KG1 (cell line): ENCODE measurements at places on chromosomes 7 and 10.

GRCh38 chr10:29285624-29286051 is 3.2 kb upstream of the LYZL1 start:
- DNase-seq = no peak

GRCh38 chr7:121689749-121690148 is 183.2 kb upstream of the PTPRZ1 start:
- DNase-seq = no peak

DNA sequence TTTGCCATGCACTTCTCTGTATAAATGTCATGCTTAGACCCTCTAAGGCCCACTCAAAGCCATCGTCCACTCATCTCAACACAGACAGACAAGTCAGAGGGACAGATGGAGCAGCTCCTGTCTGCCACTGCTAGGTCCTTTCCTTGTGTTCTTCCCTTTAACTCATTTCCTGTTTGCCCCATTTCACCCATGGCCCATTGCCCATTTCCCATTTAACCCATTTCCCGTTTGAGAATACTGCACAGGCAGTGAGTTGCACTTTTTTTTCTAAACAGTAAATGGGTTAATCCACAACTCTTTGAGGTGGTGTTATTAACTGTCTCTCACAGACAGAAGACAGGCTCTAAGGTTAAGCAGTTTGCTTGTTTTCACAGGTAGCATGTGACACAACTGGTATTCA is 179.3 kb downstream of the NPSR1 start:
- no peak for DNase-seq

GRCh38 chr10:69912589-69912988 is 110.9 kb downstream of the COL13A1 start:
- no peak for DNase-seq

DNA sequence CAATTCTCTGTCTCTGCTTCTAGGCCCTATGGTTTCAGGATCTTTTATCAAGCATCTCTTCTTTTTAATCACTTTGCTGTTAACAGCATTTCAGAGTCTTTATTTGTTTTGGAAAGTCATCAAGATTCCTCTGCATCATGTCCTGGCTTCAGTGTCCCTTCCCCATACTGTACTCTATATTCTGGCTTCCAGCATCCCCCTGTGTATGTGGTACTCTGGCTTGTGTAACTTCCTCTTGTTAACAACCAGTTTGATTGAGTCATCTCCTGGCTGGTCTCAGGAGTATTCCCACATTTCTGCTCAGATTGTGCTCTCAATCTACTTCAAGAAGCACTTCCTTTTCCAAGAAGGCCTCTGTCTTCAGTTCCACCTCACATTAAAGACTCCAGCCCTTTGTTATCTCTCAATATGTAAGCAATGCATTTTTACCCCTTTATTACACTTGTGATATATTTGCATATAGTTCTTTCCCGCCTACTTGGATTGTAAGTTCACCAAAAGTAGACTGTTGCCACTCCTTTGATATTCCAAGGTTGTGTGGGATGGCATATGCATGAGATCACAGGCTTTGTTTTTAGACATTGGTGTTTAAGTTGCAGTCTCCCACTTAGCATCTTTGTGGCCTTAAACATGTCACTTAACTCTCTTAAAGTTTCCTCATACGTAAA is 15.1 kb upstream of the ATE1 start:
- no peak for DNase-seq

DNA sequence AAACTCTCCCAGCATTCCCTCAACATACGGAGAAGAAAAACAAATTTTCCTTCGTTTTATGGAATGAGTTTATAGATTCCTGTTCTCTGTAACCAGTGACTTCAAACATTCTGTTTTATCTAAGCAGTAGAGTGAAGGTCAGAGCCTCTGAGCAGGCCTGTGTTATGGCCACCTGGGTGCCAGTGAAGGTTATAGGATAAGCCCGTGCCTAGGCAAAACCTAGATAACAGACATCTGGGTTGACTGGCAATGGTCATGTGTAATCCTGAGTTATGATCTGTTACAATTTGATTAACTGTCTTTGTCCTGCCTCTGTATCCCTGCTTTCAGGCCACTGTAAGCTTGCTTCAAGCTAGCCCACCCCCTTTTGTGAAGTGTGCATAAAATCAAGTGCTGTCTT is 8.3 kb downstream of the LSM5 start:
- no peak for DNase-seq

DNA sequence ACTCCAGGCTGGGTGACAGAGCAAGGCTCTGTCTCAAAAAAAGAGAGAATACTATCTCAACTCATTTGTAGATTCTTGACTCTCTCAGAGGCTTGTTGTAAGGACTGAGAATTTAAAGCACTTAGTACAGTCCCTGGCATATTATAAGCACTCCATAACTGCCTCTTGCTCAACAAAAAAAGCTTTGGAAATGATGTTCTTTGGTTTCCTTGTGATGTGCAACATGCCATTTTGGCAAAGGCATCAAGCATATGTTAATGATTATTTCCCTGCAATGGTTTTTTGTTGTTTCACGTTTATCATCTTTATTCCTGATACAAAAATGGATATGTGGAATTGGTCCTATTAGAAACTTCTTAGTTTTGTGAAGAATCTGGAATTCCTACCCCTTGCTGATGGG is 15.7 kb downstream of the NOLC1 start:
- no peak for DNase-seq
